ENCODE measurements at places on chromosomes 1 and 21. TPM values are rescaled to one million over a fixed set of nuclear protein-coding genes. Genes with fewer than 3 reads are reported as not detected.

GRCh38 chr1:197249324-197249723 lies 18.7 kb upstream of the CRB1 start:
- no peak for DNase-seq

GRCh38 chr1:179310291-179310690 lies 16.7 kb downstream of the SOAT1 start:
- no peak for DNase-seq

- DNase-seq: no peak
Measured at GRCh38 chr1:94934551-94934950, 7.6 kb upstream of the CNN3 start.

DNA sequence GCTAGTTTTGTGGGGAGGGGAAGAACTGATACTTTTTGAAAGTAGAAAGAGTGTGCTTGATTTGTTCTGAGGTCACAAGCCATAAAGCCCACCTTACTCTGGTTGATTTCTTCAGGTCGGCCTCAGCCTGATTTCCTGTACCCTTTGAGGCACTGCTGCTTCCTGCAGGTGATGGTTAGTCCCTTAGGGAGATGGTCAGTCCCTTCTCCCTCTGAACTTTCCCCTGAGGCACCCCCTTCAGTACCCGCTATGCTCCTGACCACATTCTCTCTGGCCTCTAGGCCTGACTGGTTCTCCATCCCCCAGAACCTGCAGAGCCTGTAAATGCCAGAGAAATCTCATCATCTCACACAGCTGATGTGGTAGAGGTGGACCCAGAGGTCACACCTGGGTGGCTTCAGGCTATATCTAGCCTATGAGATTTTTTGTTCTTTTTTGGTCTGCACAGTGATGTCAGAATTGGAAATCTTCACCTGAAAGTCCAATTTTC lies 15.0 kb upstream of the ID3 start:
- no peak for DNase-seq

- DNase-seq: no peak
Measured at GRCh38 chr1:214808845-214809460, 206.0 kb downstream of the CENPF start.

- no peak for DNase-seq
Measured at GRCh38 chr1:183543619-183544204, 46.5 kb downstream of the NCF2 start.

DNA sequence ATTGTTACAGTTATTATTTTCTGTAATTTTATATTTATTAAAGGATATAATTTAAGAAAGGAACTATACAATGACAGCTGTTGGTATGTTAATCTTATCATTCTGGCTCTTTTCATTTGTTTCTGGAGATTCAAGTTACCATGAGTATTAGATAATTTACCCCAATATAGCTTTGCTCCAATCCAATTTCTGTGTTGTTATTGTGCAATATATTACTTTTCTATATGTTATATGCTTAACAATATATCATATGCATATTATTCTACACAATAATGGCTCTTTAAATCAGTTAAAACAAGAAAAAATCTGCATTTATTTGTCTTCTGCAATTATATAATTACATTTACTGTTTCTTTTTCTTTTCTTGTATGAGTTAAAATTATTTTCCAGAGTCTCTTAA lies 1650.9 kb downstream of the BRINP3 start:
- DNase-seq: no peak

DNA sequence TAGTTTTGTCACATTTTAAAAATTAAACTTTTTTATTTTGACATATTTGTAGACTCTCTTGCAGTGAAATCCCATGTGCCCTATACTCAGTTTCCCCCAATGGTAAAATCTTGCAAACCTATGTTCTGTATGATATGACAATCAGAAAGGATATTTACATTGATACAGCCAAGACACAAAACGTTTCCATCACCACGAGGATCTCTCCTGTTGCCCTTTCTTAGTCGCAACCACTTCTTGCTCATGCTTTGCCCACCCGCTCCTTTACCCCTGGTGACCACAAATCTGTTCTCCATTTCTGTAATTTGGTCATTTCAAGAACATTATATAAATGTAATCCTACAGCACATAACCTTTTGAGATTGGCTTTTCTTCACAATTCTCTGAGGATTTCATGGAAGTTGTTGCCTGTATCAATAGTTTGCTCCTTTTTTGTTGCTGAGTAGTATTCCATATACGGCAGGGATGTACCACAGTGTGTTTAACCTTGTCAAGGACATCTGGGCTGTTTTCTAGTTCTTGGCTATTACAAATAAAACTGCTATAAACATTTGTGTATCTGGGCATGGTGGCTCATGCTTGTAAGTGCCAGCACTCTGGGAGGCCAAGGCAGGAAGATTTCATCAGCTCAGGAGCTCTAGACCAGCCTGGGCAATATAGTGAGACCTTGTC lies 14.0 kb upstream of the BATF3 start:
- DNase-seq: no peak

DNA sequence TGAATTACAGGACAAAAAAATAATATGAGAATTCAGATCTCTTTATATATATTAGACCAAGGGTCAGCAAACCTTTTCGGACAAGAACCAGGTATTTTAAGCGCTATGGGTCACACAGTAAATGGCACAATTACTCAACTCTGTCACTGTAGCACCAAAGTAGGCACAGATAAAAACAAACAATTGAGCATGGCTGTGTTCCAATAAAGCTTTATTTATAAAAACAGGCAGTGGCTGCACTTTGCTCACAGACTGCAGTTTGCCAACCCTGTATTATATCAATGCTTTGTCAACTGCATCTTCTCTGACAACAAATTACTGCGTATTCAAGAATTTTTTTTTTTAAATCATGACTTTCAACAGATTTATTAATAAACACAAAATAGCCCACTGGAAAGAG lies 29.8 kb downstream of the EDEM3 start:
- no peak for DNase-seq

- no peak for DNase-seq
Measured at GRCh38 chr1:231171623-231172197, 9.9 kb downstream of the TRIM67 start.

- no peak for DNase-seq
Measured at GRCh38 chr1:201347498-201348210, 29.8 kb downstream of the TNNT2 start.

DNA sequence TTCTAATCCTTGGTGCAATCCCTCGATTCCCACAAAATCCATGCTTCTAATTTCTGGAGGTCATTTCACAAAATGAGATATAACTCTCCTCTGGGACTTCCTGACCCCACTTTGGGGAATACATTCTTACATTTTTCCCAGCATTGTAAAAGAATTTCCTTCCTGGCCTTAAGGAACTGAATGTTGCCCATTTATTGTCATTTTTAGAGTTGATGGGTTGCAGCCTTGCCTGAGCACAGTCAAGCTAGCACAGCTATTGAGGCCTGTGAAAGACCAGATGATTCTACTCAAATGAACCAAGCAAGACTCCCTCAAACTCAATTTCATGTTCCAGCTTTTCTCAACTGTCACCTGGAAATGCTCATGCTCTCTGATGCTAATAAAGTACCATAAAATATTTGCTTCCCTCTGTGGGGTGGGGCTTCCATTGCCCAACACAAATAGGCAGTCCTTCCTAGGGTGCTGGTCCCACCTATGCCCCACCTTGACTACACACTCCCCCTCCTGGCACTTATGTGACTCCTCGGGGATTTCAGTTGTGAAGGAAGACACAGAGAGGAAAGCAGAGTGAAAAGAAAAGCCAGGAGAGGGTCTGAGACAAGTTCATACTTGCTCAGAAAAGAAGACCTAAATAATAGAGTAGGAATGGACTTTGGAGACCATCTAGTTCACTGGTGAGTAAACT lies 24.0 kb upstream of the CDC7 start:
- no peak for DNase-seq

GRCh38 chr1:207006914-207007313 lies 25.6 kb downstream of the C1orf116 start:
- DNase-seq: no peak

GRCh38 chr21:34336245-34336644 lies 27.6 kb upstream of the KCNE2 start:
- DNase-seq: no peak

GRCh38 chr1:100860397-100860991 lies 34.1 kb downstream of the EXTL2 start:
- no peak for DNase-seq

DNA sequence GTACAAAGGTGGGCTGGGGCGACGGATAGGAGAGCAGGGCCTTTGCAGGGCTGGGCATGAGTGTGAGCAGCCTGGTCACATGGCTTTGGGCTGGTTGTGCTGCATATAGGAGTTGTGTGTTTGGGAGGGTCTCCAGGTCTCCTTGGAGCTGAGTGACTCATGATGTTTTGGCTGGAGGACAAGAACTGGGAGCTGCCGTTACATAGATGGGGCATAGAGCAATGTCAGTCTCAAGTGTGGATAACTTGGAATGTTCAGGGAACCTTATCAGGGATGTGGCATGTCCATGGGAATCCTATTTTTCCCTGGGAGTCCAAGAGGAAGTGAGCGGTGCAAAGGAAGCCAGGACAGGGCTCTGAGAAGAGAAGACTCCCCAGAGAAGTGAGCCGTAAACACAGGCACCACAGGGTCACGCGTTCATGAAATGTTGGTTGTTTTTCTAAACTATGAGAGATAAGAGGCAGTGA lies 136.4 kb upstream of the KCNE2 start:
- no peak for DNase-seq

DNA sequence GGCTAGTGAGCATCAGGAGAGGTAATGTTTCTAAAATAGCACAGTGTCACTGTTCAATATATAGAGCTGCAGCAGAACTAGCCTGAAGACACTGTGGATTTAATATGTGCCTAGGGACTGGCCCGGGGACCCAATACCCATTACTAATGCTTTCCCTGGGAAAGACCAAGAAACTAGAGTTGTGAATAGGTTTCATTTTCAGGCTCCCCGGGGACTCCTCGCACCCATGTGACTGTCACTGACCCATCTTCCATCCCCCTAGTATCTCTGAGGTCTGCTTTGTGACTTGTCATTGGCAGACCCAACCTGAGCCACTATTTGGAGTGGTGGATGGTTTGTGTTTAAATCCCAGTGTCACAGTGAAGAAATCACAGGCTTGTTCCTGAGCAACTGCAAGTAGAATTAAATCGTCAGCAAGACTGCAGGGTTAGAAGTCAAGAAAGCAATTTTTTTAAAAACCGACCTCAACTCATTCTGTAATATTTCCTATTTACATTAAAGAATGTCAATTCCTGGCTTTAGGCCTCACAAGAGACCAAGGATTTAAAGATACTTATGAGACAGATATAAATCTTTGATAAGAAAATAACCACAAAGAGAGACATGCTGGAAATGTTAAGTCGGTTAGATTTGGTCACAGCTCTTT lies 130.0 kb upstream of the TNR start:
- DNase-seq: no peak

GRCh38 chr1:42646056-42646455 lies 12.2 kb upstream of the PPIH start:
- DNase-seq: no peak

- no peak for DNase-seq
Measured at GRCh38 chr1:87318056-87318650, 10.5 kb upstream of the LMO4 start.

GRCh38 chr1:202694314-202694713 lies 15.9 kb downstream of the SYT2 start:
- no peak for DNase-seq

Gene RXRG
- 0.63 TPM for total RNA-seq

Gene RAB25
- not detected for total RNA-seq

Gene TMEM125
- total RNA-seq: not detected

Gene WNT4
- 0.28 TPM for total RNA-seq

Measured in omental fat pad (tissue), 4 donors.